Right forelimb (tissue), 1 donor: ENCODE measurements at places on chromosomes 6 and 20.

DNA sequence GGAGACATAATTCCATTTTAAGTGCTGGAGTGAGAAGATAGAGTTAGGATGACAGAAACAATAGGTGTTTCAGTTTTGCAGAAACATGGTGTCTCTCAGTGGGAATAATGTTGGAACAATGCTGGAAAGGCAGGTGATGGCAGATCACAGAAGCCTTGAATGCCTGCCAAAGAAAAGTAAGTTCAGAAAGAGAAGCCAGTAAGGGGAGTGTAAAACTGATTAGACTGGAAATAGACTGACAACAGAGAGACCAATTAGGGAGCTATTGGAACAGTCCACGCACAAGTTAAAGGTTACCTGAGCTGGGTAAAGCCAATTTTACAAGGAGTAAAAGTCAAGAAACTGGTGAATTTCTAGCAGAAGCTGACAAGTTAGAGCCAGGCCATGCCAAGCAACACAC lies 142.9 kb downstream of the TFAP2A start:
- no peak for DNase-seq

- no peak for DNase-seq
Observed at GRCh38 chr6:35015996-35016395, 125.1 kb downstream of the TCP11 start.

- no peak for DNase-seq
Observed at GRCh38 chr6:8057793-8058192, 6.4 kb downstream of the BLOC1S5 start.

DNA sequence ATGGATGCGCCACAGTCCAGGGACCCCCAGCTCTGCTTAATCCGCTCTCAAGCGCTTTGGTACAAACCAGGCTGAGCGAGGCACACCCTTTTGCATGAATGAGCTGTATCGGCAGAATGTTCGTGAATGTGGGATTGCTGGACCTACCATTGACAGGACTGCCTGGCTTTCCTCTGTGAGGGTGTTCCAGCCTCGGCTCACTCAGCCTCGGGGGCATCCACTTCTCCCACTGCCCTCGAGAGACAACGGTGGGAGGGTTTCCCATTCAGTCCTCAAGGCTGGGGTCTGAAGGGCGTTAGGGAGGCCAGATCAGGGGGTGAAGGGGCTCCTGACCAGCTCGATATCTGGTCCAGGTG lies 17.4 kb downstream of the MDFI start:
- peak; percentile 55 for DNase-seq

GRCh38 chr6:126337323-126337722 lies 2.6 kb upstream of the CENPW start:
- no peak for DNase-seq
